NCI-H2029 treated with DMSO at 0.1 percent for 48 hours (cell line): ENCODE measurements at places on chromosomes 6 and 20.

DNA sequence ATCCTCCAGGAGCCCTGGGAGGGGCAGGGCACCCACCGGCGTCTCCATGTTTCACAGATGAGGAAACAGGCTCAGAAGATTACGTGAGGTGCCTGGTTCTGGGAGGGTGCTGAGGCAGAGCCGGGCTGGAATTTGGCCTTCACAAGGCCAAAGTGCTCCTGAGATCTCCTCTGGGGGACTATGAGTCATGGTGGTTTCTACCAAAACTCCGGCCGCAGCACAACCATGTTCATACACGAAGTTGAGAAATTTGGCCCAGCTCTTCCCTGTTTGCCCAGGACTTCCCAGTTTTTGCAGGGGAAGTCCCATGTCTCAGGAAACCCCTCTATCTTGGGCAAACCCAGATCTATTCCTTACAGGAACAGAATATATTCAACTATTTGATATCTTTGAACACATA lies 172.9 kb upstream of the CDYL start:
- DNase-seq = no peak

DNA sequence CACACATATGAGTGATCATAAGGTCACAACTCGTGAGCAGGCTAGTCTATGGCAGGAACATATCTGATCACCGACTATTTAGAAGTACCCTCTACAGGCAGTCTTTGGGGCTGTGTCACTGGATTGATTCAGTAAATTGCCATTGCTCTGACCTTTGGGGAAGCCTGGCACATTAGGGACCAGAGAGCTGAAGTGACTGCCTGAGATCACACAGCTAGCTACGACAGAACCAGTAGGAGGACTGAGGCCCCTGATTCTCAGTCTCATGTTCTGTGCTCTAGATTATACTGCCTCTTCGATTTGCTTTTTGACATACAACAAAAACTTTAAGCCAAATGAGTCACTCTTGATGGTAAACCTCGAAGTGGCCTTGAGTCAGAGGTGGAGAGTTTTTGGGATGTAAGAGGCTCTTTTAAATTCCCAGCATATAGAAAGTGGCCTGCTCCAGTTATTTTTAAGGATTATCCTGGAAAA lies 247.5 kb upstream of the SUPT3H start:
- DNase-seq = no peak

DNA sequence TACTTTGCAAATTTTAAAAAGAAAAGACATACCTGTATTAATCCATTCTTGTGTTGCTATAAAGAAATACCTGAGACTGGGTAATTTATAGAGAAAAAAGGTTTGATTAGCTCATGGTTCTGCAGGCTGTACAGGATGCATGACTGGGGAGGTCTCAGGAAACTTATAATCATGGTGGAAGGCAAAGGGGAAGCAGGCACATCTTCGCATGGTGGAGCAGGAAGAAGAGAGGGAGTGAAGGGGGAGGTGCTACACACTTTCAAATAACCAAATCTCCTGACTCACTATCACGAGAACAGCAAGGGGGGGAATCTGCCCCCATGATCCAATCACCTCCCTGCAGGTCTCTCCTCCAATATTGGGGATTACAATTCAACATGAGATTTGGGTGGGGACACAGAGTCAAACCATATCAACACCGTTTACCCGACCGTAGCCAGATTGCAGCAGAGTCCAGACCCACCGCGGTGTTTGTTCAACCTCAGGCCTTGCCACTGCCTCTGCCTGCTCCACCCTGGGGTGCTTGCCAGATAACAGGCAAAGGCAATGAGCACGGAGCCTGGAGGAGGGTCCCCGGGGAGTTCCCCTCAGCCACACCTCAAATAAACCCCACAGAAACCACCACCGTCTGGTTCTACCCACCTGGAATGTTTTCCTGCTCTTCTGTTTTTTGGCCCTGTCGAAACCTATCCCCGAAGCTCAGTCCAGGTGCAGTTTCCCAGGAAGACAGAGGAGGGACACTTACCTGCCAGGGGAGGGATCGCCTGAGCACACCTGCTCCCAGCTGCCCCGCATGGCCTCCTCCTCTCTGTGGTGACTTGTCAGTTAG lies 142.2 kb upstream of the AFDN start:
- DNase-seq = no peak

- peak; percentile 27 for DNase-seq
Observed at GRCh38 chr20:38221119-38221589, 39.4 kb downstream of the KIAA1755 start.

GRCh38 chr6:20827798-20828197 lies 293.5 kb downstream of the CDKAL1 start:
- no peak for DNase-seq

DNA sequence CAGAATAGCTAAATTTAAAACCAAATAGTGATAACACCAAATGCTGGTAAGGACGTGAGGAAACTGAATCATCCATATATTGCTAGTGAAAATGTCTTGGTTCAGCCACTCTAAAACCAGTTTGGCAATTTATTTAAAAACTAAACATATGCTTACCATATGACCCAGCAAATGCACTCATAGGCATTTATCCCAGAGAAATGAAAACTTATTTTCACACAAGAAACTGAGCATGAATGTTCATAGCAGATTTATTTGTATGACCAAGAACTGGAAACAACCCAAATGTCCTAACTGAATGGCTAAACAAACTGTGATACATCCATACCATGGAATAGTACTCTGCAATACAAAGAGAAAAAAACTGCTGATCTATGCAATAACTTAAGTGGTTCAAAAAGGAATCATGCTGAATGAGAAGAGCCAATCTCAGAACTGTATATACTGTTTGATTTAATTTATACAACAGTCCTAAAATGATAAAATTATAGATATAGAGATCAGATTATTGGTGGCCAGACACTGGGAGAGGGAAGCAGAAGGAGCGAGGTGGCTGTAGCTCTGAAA lies 115.6 kb upstream of the ADGRF1 start:
- DNase-seq = no peak

- no peak for DNase-seq
Observed at GRCh38 chr6:141158740-141159139, 974.0 kb upstream of the GJE1 start.

- DNase-seq = no peak
Observed at GRCh38 chr6:110590821-110591351, 114.5 kb upstream of the SLC22A16 start.

DNA sequence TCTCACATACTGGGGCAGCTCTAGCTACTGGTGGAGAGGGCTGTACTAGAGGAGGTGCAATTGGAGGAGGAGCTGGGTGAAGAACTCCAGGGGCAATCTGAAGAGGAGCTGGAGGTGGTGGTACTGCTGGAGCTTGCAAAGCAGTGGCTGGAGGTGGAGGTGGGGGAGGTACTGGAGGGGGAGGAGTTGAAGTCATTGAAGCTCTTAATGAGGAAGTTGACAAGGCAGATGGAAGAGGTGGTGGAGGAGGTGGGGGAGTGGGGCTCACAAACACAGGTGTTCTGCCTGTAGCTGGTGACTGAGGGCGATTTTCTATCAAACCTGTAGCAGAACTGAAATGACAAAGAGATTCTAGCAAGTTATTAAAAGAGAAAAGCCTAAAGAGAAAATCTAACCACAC lies 77.6 kb downstream of the WASF1 start:
- DNase-seq = no peak

DNA sequence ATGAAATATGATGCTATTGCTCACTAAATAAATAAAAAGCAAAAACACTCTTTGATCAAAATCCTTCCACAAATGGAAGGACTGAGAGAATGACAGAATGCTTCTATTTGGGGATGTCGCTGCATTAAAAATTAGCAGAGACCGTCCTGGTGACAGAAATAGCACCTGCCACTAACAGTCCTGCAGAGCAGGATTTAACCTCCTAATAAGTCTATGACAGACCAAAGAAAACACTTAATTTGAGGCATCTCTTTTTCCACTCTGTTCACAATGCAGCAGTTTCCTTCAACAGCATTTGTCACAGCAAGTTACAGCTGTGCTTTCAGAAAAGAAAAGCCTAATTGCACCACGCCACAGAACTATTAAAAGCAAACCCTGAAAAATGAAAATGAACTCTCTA lies 140.6 kb upstream of the BEND6 start:
- DNase-seq = no peak

- no peak for DNase-seq
Observed at GRCh38 chr6:90230548-90231215, 66.0 kb downstream of the BACH2 start.

DNA sequence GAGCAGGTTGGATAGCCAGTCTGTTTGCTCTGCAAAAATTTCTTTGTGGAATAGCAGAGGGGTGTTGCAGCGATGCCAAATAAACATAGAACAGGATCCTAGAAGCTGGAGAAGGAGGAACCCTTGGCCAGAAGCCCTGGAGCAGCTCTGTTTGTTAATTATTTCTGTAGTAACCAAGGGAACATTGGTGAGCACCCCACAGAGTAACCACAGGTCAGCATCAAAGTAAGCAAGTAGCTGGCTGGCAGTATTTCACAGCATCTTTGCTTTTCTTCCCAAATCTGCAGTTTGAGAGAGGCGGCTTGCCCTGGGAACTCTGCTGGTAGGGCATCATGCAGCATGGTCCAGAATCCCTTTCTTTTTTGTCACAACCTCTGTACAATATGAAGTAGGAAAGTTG lies 12.7 kb upstream of the APMAP start:
- peak; percentile 60 for DNase-seq

- no peak for DNase-seq
Observed at GRCh38 chr6:145891126-145891525, 73.0 kb downstream of the SHPRH start.

DNA sequence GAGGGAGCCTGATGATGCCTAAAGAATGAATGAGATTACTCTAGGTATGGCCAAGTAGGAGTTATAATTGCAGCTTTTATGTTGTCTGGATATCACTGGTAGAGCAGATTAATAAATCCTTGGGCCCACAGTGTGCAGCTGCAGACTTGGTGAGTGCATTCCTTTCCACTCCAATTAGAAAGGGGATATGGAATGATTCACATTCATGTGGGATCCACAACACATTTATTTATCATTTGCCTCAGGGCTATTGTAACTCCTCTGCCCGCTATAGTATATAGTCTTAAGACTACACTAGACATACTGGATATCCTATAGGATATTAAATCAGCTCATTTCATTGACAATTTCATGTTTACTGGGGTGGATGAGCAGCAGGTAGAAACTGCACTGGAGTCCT lies 11.6 kb upstream of the HLA-G start:
- no peak for DNase-seq

DNA sequence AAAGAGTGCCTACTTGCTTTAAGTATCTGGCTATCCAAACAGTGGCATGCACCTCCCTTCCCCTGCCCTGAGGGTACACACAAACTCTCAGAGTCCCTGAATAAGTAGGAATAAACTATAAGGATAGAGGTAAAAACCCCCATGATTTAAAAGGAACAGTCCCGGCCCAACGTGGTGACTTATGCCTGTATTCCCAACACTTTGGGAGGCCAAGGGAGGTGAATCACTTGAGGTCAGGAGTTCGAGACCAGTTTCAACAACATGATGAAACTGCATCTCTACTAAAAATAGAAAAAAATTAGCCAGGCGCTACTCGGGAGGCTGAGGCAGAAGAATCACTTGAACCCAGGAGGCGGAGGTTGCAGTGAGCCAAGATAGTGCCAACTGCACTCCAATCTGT lies 22.2 kb downstream of the SAMHD1 start:
- DNase-seq = no peak

DNA sequence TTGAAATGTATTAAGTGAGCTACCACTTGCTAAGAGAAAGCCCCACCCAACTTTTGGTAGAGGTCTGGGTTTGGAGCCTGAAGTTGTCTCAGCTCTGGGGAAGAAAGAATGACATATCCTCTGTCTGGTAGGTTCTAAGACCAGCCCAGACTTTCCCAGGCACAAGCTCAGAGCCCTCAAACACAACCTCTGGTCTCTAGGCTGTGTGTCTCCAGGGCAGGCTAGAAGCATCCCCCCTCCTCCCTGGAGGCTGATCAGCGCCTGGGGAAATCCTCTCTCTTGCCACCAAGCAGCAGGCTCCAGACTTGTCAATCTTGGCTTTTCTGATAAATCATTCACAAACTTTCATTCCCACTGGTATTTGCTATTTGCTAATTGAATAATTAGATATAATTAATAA lies 226.5 kb upstream of the CST7 start:
- DNase-seq = no peak

DNA sequence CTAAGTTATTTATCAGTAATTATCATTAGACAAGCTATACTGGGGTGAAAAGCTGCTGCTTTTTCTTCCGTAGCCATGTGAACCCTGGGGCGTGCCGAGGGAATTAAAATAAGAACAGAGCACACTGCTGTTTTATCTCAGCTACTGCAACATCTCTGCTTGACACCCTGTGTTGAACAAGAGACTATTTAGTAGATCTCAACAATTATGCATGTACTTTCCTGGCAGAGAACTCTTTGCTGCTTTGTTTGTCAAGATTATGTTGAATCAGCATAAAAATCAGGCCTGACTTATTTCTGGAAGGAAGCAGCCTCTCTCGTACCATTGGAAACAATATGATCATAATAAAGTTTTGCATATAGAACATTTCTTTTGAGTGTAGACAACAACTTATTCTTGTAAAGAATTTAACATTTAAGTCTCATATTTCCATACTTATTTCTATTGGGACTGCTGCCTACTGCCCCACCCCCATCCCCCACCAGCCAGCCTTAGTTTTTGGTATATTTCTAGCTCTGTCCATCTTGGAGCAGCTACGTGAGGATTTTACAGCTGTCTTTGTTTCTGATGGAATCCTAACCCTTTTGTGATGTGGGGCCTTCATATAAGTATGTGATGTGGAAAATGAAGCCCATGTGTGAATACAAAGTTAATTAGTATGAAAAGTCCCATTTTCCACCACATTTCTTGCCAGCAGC lies 1011.4 kb downstream of the KIF16B start:
- no peak for DNase-seq

GRCh38 chr6:51099201-51099600 lies 280.5 kb downstream of the TFAP2B start:
- no peak for DNase-seq

DNA sequence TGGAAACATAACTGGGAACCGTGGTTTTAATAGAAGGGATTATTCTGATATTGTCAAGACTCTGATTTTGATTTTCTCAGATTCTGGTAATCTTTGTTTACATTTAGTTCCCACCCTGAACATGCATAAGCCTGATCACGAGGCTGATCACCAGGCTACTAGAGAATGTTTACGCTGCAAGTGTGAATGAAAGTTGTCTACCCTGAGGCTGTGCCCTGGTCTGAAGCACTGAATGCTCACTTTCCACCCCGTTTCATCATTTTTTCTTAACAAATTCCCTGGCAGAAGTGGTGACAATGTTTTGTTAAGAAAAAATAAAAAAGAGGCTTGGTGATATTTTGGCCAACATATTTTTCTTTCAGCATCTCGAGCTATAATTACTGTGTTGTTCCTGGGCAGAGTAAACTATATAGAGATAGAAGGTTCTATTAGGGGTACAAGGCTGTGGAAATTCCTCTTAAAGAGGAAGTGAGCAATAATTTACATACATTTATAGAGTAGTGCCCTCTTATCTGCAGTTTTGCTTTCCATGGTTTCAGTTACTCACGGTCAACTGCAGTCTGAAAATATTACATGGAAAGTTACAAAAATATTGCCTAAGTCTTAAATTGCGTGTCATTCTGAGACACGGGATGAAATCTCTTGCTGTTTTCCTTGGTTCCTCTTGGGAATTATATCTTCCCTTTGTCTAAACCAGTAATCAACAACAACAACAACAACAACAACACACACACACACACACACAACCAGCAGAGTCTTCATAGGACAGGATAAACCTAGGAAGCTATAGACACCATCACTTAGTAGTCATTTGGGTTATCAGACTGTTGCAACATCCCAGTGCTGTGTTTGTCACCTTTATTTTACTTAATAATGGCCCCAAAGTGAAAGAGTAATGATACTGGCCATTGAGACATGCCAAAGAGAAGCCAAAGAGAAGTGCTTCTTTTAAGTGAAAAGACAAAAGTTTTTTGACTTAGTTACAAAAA lies 566.6 kb upstream of the CITED2 start:
- DNase-seq = no peak

- no peak for DNase-seq
Observed at GRCh38 chr6:63426844-63427243, 107.1 kb upstream of the LGSN start.
